ENCODE measurements at places on chromosomes 2 and 18.

GRCh38 chr2:238791354-238791753 lies 56.5 kb upstream of the TWIST2 start:
- DNase-seq, result no peak

DNA sequence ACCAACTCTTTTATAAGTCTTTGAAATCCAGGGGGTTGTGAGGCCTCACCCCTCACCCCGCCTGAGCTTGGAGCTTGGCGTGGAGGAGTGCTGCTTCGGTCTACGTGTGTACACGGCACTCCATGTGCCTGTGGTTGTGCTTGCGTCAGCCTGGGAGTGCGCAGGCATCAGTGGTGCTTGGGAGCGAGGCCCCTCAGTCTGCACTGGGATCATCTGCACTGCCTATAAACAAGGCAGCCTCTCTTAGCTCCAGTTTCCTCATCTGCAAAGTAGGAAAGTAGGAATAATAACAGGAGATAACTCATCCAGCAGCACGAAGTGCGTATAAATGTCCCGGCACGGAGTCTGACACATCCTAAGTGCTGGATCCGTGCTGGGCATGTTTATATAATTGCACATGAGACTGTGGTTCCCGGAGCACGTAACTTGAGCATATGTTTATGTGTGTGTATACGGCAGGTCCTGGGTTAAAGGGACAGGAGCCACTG lies 1.2 kb downstream of the GYPC start:
- no peak for DNase-seq

- DNase-seq, result no peak
Observed at GRCh38 chr2:148896136-148896535, 21.1 kb downstream of the KIF5C start.

GRCh38 chr18:69250305-69251151 lies 150.2 kb upstream of the DOK6 start:
- DNase-seq, result peak; percentile 95

- DNase-seq, result no peak
Observed at GRCh38 chr2:64062840-64063239, 43.6 kb upstream of the VPS54 start.

- DNase-seq, result no peak
Observed at GRCh38 chr2:37576831-37577230, 94.6 kb downstream of the CDC42EP3 start.

GRCh38 chr2:58973811-58974281 lies 732.7 kb upstream of the FANCL start:
- no peak for DNase-seq

GRCh38 chr2:11744631-11745394 lies 1.6 kb upstream of the LPIN1 start:
- peak; percentile 80 for DNase-seq

- DNase-seq, result peak; percentile 93
Observed at GRCh38 chr2:88016960-88017779, 823 bp upstream of the RNU2-63P start.

DNA sequence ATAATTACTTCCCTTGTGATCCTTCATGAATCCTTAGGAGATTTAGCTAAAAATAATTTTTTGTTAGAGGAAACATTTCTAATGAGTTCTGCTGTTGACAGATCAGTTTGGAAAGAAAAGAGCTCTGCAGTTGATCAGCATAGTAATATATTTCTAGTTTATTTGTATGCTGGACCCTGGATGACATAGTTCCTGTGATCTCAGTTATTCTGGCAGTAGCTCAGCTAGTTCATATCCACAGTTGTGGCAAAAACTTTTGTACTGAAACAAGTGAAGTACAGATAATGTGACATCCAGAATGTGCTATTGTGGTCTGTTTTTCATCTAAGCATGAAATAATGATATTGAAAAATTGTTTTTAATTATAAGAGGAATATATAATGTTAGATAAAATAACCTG lies 33.7 kb downstream of the ABI2 start:
- no peak for DNase-seq

- no peak for DNase-seq
Observed at GRCh38 chr2:168552450-168552856, 96.4 kb downstream of the CERS6 start.

- no peak for DNase-seq
Observed at GRCh38 chr2:179646862-179647587, 214.4 kb downstream of the ZNF385B start.

DNA sequence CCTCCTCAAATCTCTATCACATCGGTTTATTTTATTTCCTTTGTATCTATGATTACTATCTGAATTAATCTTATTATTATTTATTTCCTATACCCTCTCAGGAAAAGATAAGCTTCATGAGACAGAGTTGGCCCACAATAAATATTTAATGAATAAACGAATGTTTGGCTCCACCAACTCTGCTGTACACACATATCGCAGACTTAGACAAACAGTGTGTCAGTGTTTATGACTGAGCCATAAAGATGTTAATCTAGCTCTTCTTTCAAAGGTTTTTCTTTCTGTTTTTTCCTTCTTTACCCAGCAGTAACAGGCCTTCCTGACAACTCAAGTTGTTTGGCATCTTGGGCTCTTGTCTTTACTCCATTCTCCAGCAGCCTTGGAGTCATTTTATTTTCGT lies 329.5 kb downstream of the CDH2 start:
- DNase-seq, result no peak

DNA sequence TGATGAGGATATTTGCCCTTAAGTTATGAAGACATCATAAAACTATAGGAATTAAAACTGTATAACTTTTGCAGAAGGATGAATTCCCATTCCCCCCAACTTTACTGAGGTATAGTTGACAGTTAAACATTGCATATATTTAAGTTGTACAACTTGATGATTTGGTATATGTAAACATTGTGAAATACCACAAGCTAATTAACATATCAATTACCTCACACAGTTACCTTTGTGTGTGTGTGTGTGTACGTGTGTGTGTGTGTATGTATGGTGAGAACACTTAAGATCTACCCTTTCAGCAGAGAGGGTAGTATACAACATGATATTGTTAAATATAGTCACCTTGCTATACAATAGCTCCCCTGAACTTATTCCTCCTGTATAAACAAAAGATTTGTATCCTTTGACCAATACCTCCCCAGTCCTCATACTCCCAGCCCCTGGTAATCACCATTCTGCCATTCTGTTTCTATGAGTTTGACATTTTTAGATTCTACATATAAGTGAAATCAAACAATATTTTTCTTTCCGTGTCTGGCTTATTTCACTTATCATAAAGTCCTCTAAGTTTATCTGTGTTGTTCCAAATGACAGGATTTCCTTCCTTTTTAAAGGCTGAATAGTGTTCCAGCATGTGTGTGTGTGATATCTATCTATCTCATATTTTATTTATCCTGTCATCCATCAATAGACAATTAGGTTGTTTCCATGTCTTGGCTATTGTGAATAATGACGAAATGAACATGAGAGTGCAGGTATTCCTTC lies 48.2 kb upstream of the FAM136A start:
- no peak for DNase-seq

DNA sequence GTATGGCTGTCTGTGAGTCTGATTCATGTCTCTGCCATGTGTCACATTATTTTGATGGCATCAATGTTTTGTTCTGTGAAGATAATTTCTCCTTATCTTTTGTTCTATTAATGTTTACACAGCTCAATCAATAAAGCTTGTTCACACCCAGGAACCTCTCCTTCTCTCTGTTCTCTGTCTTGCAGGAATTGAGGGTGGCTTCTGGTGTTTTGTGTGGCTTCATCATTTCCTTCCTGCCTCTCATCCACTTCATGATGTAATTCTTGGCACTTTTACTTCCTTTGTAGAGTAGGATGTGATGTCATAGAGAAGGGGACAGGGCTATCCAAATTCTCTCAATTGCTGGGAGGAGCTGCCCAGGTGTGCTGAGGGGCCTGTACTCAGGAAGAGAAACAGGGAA lies 27.2 kb downstream of the ASXL3 start:
- no peak for DNase-seq

DNA sequence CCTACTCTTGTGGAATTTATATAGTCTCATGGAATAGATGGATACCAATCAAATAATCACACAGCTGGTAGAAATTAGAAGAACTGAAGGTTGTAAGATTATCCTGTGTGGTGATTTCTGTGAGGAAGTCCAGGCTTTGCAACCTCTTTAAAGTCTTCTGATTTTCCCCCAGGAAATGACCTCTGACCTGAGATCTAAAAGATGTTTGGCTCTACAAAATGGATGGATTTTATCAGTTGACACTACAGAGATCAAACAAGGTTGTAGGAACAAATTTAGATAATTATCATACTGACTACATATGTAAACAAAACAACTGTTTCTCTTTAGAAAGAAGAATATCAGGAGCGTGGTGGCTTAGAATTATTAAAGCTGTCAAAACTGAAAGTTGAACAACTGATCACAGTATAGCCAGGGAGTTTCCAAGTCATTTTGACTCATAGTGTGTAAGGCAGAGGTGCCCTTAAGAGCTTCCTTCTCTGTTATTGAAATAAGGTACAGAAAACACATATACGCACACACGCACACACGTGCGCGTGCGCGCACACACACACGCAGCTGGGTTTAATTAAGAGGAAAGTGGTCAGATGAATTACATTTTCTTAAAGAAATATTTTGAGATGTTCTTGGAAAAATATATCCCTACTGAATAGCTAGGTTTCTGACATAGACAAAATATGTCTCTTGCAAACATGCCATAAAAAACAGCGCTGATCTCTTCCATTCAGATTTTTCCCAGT lies 35.5 kb upstream of the PELI1 start:
- DNase-seq, result no peak

GRCh38 chr2:54928719-54929118 lies 121.5 kb downstream of the RTN4 start:
- no peak for DNase-seq

DNA sequence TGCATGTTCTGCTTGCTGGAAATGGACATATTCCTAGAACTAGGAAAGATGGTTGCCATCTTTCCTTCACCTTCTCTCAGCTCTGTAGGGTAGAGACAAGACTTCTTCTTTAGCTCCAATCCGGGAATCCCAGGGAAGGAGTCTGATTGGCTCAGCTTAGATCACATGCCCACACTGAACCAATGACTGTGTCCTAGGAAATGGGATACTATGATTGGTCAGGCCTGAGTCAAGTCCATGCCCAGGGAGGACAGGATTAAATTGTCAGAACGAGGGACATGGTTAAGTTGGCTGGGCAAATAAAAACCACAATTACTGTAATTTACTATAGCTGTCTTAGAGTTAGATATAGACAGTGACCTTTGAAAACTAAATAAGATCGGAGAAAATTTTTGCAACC lies 31.4 kb downstream of the SEMA4F start:
- DNase-seq, result peak; percentile 16

Data from NCI-H82 (cell line).